ENCODE measurements at places on chromosomes 12 and 14.

DNA sequence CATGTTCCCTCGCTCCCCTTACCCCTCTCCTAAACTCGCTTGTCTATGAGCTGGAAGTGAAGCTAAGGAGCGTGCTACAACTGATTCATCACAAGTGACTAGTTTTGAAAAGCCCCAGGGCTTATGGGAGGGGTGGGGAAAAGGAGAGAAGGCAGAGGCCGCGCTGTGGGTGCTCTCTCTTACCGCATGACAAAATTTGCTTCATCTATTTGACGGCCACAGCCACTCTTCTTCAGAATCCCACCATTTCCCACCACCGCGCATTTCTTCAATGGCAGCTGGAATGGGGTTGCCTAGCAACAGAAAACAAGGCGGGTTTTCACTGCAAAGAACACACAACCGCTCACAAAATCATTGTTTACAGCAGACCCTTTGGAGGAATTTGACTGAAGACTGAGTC is 79.4 kb downstream of the ST8SIA1 start:
- DNase-seq = no peak

DNA sequence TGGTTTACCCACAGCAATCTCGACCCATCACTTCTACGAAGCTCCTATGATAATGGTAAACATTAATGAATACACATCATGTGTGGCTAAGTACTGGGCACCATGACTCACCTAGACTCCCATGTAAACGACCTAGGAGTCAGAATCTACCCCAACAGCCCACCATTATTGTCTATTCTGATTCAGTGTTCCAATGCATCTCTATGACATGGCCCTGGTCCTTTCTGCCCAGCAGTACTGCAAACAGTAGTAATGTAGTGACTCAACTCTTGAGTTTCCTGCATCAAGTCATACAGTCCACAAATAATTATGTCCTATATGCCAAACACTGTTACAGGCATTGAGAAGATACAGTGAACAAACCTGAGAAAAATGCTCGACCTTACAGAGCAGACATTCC is 14.6 kb downstream of the GTF2A1 start:
- DNase-seq = no peak

DNA sequence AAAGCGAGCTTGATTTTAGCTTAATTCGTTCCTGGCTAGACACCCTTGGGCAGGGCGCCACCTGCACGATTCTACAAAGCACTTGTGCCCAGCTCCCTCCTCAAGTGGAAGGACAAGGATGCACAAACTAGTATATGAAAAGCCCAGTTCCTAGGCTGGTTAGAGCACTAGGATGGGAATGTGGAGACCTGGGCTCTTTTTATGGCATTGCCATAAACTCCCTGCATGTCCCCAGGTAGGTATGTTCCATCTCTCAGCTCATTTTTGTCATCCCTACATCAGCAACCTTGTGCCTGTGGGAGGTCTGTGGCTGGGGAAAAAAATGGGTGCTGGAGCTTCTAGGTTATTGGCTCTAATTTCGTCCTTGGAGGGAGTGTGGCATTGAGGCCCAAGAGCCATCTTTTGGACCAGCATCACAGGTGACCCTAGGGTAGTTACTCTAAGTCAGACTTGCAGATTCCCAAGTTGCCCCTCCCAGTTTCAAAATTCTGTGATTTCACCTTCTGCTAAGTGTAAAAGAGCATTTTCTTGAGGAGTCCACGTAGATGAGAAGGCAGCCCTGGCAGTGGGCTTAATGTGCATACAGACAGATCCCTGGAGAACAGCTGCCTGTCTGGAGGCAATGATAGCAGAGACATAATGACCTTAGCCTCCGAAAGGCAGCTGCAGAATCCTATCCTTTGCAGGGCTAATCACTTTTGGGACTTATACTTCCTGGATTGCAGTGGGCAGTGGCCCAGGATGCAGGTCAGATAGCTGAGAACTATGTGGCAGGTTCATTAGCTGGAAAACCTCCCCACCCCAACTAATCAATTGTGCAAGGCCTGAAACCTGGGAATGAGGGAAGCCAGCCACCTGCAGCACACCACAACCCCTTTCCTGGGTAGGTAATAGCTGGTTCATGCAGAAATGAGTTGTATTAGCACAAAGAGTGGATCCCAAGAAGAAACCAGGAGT is 47.6 kb upstream of the BDKRB2 start:
- peak; percentile 65 for DNase-seq

DNA sequence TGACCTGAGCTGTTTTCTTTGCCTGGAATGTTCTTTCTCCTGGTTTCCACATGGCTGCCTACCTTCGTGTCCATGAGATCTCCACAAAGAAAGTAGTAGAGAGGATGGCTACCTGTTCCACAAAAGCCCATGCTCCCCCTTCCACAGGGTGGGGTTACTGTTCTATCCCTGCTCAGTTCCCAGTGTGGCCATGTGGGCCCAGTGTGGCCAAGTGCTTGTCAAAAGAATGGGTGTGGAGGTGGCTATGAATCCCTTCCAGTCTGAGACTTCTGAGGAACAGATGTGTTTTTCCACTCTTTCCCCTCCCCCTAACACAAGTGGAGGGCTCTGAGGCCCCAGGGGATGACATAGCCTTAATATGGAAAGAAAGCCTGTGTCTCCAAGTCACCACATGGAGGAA is 26.2 kb upstream of the HSP90B1 start:
- peak; percentile 73 for DNase-seq

DNA sequence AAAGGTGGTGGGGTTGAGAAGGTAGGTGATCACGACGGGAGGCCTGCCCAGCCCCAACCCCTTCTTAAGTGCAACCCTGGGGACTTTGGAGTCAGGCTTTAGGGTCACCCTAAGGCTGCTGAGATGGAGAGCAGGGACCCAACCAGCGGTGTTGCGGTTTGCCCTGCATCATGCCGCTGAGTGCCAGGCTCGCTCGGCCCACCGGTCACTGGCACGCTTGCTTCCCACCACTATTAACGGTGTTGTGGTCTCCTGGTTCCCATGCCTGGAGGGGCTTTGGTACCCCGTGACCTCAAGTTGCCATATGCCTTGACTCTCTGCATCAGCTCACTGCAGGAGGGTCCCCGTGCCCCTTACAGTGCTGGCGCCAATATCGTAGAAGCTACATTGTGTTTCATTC is 18.4 kb upstream of the MEG3 start:
- no peak for DNase-seq

DNA sequence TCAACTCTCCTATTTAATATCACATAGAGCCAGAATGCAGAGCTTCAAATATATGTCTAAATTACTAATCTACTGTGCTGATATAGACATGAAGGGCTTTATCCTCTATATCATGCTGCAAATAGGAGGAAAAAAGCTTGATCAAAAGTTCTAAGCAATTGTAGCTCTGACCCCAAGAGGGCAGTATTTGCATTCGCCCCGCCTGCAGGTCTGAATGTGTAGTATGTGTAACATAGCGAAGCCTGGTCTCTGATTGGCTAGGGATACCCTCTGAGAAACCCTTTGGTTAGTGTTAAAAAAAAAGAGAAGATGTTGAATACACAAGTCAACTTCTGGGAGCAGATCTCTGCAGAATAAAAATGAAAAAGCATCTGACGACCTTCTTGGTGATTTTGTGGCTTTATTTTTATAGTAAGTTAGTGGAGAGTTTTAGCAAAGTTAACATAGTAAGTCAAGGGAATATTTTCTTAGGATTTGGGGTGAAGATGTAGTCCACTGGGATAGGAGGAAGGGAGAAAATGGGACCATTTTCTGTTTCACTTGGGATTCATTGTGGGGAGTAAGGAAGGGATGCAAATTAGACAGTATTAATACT is 151.6 kb upstream of the OR4E1 start:
- peak; percentile 96 for DNase-seq

- no peak for DNase-seq
Observed at GRCh38 chr12:98409548-98409947, 105.8 kb upstream of the TMPO start.

- DNase-seq = no peak
Observed at GRCh38 chr12:92615703-92616102, 87.1 kb upstream of the PLEKHG7 start.

- no peak for DNase-seq
Observed at GRCh38 chr12:132249689-132250478, 79.5 kb downstream of the GALNT9 start.

DNA sequence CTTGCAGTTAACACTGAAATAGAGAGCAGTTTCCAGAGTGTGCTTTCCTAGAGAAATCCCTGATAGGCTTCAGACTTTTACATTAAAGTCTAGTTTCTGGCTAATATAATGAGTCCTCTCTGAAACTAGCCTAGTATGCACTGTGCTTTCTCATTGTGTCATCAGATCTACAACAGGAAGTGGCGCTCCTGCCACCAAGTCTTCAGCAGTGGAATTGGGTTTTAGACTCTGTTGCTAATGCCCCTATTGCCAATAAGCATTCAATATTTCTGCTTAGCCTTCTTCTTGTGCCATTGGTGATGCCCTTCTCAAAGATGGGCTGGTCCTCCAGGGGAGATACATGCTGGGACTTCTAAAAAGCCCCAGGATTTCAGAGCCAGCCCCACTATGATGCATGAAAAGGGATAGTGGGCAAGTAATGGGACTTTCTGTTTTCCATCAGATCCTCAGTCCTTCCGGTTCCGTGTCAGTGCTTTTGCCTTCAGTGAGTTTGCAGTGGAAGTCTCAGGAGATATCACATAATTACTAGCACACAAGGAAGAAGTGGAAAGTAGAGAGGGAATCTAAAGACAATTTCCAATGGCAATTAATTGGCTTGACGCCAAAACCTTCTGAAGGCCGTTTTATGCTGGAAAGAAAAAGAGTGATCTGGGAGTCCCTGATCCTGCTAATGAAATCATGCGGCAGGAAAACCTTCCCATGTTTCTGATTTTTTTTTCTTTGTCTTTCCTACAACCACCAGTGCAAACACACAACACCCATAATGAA is 50.0 kb downstream of the SSPN start:
- no peak for DNase-seq

GRCh38 chr14:104676694-104677511 is 12.5 kb upstream of the INF2 start:
- peak; percentile 17 for DNase-seq

DNA sequence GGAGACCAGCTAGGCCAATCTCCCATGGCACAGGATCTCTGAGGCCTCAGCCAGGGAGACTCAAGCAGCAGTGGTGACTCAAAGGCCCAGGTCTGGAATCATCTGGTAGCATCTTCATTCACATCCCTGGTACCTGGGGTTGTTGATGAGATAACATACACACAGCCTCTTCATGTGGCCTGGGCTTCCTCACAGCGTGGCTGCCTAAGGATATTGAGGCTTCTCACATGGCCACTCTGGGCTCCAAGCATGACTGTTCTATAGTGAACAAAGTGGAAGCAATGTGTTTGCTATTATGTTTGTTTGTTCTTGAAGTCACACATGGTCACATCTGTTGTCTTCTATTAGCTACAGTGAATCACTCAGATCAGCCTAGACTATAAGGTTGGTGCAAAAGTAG is 584.1 kb downstream of the VRK1 start:
- no peak for DNase-seq

- no peak for DNase-seq
Observed at GRCh38 chr12:91861554-91861953, 284.1 kb downstream of the BTG1 start.

DNA sequence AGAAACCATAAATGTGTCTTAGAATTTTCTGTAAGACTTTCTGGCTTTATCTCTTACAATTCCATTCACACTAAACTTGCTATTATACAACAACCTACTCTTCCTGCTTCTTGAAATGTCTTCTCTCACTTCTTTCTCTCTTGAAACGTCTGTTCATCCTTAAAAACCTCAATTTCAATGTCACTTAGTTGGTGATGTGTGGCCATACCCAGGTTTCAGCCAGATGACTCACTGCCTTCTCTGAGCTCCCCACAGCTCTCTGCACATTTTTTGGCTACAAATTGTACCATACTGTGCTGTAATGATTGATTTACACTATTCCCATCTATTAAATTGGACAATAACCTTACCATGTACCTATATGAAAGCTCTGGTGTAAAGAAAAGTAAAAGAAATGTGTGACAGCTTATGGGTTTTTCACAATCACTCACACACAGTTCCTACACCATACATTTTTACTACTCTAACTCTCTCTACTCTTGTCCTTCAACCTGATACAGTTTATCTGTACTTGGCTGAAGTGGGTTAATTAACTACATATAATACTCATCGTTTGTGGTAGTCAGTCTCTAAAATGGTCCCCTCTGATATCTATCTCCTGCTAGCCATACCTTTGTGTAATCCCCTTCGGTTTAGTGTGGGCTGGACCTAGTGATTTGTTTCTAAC is 222.1 kb downstream of the NELL2 start:
- no peak for DNase-seq

DNA sequence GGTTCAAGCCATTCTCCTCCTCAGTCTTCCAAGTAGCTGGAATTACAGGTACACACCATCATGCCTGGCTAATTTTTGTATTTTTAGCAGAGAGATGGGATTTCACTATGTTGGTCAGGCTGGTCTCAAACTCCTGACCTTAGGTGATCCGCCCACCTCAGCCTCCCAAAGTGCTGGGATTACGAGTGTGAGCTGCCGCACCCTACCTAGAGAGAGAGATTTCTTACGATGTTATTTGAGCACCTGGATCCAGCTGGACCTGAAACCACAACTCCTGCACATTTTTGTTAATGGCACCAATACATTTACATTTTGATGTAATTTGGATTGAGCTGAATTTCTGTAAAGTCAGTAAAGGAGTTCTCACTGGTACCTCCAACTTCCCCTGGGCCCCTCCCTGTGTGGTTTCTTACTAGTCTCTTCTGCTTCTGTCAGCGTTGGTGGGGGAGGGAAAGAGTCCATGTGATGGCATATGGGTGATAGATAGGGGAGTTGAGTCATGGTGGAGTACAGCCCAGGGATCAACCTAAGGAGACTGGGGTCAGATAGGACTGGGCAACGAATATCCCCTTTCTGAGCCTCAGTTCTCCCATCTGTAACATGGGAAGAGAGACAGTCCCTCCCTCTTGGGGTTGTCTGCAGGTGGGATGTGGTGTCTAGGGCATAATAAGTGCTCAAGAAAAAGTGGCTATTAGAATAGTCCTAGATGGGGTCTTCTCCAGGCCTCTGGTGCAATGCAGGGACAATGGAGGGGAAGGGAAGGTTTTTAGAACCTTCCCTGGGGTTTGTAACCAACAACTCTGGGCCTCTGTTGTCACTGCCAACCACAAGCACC is 83.3 kb upstream of the MED13L start:
- no peak for DNase-seq

- no peak for DNase-seq
Observed at GRCh38 chr14:25887251-25887878, 710.5 kb downstream of the NOVA1 start.

GRCh38 chr12:65881348-65881961 is 57.2 kb downstream of the HMGA2 start:
- DNase-seq = peak; percentile 77

Measured in NCI-H82 (cell line).